ENCODE measurements at places on chromosomes 13 and 19. TPM values are rescaled to one million over a fixed set of nuclear protein-coding genes. Genes with fewer than 3 reads are reported as not detected.
A peak's percentile ranks its signal among the peaks of the same experiment; 100 is the strongest.

DNA sequence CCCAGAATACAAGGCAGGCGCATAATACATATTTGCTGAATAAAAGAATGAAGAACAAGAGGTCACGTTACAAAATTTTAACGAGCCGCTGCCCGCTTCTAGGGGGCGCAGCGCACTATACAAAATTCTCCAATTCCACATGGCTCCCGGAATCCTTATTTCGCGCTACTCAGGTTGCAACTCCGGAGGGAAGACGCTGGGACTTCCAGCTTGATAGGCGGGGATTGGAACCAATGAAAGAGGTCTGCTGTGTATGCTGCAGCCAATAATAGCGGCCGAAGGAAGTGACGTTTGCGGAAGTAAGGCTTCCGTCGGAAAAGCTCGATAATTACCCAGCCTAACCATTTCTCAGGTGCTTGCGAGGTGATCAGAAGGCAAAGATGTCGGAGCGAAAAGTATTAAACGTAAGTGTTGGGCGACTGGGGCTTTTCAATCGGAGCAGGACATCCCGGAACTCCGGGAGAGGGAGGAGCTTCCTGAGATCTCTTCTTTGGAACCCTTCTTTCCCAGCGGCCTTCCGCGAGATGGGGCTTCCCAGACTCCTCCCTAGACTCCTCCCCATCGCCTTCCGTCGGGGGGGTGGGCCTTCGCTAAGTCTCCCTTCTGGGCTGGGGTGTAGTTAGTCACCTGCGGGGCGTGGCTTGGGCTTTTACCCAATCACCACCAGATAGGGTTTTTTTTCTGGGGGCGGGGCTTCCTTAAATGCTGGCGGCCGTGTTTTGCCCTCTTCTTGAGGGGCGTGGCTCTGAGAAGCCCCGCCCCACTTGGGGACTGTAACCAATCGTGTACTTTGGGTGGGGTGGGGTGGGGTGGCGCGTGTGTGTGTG lies at the start of gene YJU2:
TSS of gene YJU2 (plus strand) at position 314 of the 827 bp plus-strand sequence. CDS start at position 381, 67 bp downstream.
- peaks cover 24% of the 10 kb centered on the region for H3K36me3 ChIP-seq
- peaks cover 4% of the 10 kb centered on the region for H3K4me1 ChIP-seq
- peak within 1 kb of the TSS; percentile 92 for H3K27ac ChIP-seq

GRCh38 chr13:102333320-102334198 lies 68.3 kb downstream of the FGF14 start:
- H3K36me3 ChIP-seq, result no peaks in the 10 kb centered on the region
- no peak overlapping the region for H3K27ac ChIP-seq
- H3K4me3 ChIP-seq, result no peak overlapping the region
- no peaks in the 10 kb centered on the region for H3K27me3 ChIP-seq
- H3K4me1 ChIP-seq, result no peaks in the 10 kb centered on the region

DNA sequence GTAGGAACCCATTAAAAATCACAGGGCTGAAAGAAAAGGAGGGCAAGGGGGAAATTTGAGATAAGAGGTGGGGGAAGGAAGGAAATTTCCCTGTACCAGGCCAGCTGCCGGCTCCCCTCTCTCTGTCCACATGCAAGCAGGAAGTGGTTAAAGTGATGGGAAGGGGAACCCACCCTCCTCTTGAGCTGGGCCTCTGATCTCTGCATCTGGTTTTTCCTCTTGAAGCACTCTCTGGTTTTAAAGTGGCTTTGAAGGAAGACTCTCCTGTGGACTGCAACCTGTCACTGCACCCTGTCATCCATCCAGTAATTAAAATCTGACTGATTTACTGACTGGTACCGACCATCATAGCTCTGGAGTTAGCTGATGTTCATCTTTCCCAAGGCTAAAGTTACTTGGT lies 239.6 kb downstream of the TSHZ3 start:
- DNase-seq, result no peak
- no peaks in the 10 kb centered on the region for H3K4me1 ChIP-seq
- no peak overlapping the region for H3K27ac ChIP-seq
- no peaks in the 10 kb centered on the region for H3K27me3 ChIP-seq
- no peak overlapping the region for H3K4me3 ChIP-seq

GRCh38 chr13:46307554-46307953 lies 79.5 kb downstream of the RUBCNL start:
- H3K27ac ChIP-seq, result no peak overlapping the region
- no peak overlapping the region for H3K4me3 ChIP-seq
- no peaks in the 10 kb centered on the region for H3K4me1 ChIP-seq
- no peaks in the 10 kb centered on the region for H3K36me3 ChIP-seq
- no peak for DNase-seq

DNA sequence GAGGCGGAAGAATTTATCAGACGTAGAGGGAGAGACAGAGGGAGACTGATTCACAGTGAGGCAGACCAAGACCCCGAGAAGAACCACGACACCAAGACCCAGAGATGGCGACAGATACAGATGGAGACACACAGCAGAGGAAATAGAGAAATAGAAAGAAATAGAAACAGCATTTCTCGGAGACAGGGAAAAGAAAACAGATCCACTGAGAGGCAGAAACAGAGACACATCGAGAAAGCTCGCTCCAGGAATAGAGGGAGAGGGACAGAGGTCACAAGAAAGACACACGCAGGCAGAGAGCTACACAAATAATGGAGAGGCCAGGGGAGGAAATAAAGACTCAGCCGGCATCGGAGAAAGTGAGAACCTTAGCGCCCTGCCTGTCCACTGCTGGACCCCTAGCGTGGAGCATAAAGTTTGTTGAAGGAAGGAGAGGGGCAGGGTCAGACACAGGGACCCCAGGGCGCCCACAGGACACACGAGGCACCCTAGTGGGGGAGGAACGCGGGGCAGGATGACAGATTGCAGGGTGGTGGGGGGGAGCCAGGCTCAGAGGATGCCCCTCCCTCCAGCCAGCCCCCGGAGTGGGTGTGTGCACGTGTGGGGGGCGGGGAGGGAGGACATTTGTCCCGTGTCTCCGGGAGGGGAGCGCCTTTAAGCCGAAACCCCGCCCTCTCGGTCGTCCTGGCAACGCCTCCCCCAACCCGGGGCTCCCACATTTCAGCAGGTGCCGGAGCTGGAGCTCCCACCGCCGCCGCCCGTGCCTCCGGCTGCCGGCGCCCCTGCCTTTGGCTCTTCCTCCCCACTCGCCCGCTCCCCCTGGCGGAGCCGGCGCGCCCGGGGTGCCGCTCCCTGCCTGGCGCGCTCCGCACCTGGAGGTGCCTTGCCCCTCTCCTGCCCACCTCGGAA lies at the start of gene PRKCG:
TSS of gene PRKCG (plus strand) at position 716 of the 909 bp plus-strand sequence. CDS start 298 bp downstream, outside the sequence.
- DNase-seq, result peak; percentile 73
- no peak within 1 kb of the TSS for H3K4me3 ChIP-seq
- peaks cover 26% of the 10 kb centered on the region for H3K27me3 ChIP-seq
- H3K27ac ChIP-seq, result no peak within 1 kb of the TSS

GRCh38 chr13:41678249-41678648 lies 220.9 kb downstream of the RGCC start:
- H3K27me3 ChIP-seq, result no peaks in the 10 kb centered on the region
- H3K4me3 ChIP-seq, result no peak overlapping the region
- no peaks in the 10 kb centered on the region for H3K36me3 ChIP-seq
- no peak overlapping the region for H3K27ac ChIP-seq
- DNase-seq, result peak; percentile 26

GRCh38 chr19:55625004-55625326 lies 599 bp upstream of the ZNF784 start:
- no peaks in the 10 kb centered on the region for H3K27me3 ChIP-seq
- no peak for DNase-seq
- peak overlapping the region; percentile 89 for H3K4me3 ChIP-seq

GRCh38 chr13:81916461-81916860 lies 1575.5 kb upstream of the SPRY2 start:
- DNase-seq, result no peak
- no peak overlapping the region for H3K27ac ChIP-seq
- H3K36me3 ChIP-seq, result no peaks in the 10 kb centered on the region

- H3K27me3 ChIP-seq, result no peaks in the 10 kb centered on the region
- H3K4me3 ChIP-seq, result no peak overlapping the region
- no peak overlapping the region for H3K27ac ChIP-seq
- no peaks in the 10 kb centered on the region for H3K36me3 ChIP-seq
- DNase-seq, result no peak
These were observed 21.1 kb downstream of the PPP1R37 start for GRCh38 chr19:45114116-45114515.

- peaks cover 18% of the 10 kb centered on the region for H3K36me3 ChIP-seq
- H3K4me1 ChIP-seq, result peaks cover 65% of the 10 kb centered on the region
- no peak for DNase-seq
- H3K4me3 ChIP-seq, result no peak overlapping the region
These were observed 12.5 kb downstream of the EPN1 start for GRCh38 chr19:55687281-55688201.

DNA sequence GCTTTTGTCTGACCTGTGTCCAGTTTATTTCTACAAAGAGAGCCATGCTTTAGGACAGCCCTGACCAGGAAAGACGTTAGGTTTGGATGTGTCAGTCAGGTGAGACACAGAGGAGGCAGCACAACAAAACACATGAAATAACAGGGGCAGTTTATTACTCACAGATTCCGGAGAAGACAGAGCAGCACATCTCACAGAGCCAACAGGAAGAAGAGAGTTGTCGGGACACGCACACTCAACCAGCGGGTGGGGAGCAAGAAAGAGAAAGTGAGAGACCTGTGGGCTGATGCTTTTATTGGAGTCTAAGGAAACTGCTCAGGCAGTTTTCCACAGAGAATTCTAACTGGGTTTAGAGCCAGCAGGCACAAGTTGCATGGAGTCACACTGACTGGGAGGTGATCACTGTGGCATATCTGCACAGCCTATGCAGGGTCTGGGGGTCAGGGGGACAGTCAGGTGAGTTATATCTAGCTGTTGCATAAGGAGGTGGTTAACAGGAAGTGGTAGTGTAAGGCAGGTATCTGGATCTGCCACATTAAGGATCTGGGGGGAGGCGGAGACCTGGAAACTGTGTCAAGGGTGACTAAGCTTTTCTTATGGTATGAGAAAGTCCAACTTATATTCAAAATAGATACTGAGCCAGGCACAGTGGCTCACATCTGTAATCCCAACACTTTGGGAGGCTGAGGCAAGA lies 24.1 kb upstream of the CEACAM20 start:
- no peaks in the 10 kb centered on the region for H3K27me3 ChIP-seq
- H3K4me3 ChIP-seq, result no peak overlapping the region
- no peaks in the 10 kb centered on the region for H3K36me3 ChIP-seq
- no peak overlapping the region for H3K27ac ChIP-seq
- H3K4me1 ChIP-seq, result no peaks in the 10 kb centered on the region

- no peak overlapping the region for H3K27ac ChIP-seq
- H3K4me1 ChIP-seq, result no peaks in the 10 kb centered on the region
- H3K36me3 ChIP-seq, result no peaks in the 10 kb centered on the region
- no peak for DNase-seq
- no peaks in the 10 kb centered on the region for H3K27me3 ChIP-seq
These were observed 5.3 kb upstream of the ZNF497 start for GRCh38 chr19:58367698-58368454.

DNA sequence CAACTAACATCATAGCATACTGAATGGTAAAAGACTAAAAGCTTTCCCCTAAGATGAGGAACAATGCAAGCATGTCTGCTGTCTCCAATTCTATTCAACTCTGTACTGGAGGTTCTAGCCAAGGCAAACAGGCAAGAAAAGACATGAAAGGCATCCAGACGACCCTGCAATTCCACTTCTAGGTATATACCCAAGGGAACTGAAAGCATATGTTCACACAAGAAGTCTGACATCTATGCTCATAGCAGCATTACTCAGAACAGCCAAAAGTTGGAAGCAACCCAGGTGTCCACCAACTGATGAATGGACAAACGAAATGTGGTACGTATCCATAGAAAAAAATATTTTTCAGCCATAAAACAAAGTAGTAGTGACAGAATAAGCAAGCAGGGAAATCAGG lies 39.1 kb downstream of the PEPD start:
- no peak for DNase-seq
- H3K27ac ChIP-seq, result no peak overlapping the region
- H3K27me3 ChIP-seq, result no peaks in the 10 kb centered on the region

DNA sequence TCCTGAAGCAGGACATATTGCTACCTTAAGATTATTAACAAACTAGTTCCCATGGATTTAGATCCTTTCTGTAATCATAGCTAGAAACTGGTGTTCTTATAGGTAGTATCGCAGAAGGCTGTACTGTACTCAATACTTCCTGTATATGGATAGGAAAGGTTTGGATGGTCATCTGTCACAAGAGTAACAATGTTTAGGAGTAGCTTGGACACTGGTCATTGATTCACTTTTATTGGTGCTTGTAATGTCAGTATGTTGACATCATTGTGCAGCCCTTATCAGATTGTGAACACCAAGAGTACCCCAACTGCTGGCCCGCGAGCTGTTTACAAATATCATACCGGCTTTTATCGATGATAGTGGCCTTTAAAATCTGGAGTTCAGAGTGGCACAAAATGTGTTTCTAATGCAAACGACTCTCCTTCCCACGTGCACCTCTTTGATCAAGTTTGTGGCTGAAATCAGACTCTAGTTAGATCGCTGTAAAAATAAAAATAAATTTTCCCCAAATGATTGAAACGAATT lies 605 bp upstream of the CDK8 start:
- H3K4me1 ChIP-seq, result no peaks in the 10 kb centered on the region
- DNase-seq, result no peak
- no peak overlapping the region for H3K4me3 ChIP-seq
- no peaks in the 10 kb centered on the region for H3K27me3 ChIP-seq

DNA sequence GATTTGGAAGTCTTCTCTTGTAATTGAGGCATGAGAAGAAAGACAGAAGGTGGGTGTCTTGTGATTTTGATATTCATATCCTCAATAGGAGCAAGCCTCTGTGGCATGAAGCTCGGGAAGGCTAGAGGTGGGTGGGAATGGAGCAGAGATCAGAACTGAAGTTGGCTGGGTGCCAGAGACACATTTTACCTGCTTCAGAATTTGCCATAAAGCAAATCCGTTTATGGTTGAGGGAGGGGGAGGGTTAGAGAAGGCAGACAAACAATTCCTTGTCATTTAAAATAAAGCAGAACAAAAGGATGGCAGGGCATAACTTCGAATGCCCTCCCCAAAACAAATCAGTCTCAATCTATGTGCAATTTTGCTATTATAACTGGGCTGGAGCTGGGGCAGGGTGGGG lies 305.9 kb downstream of the KLF5 start:
- no peaks in the 10 kb centered on the region for H3K27me3 ChIP-seq
- DNase-seq, result no peak
- no peak overlapping the region for H3K4me3 ChIP-seq
- H3K27ac ChIP-seq, result no peak overlapping the region
- no peaks in the 10 kb centered on the region for H3K36me3 ChIP-seq

The PLVAP gene
- total RNA-seq, result 195 TPM

The IGFL3 gene
- total RNA-seq, result not detected

The EDNRB gene
- 60.1 TPM for total RNA-seq

All from kidney (tissue), 22 donors.